ENCODE measurements at places on chromosomes 5 and 9.

DNA sequence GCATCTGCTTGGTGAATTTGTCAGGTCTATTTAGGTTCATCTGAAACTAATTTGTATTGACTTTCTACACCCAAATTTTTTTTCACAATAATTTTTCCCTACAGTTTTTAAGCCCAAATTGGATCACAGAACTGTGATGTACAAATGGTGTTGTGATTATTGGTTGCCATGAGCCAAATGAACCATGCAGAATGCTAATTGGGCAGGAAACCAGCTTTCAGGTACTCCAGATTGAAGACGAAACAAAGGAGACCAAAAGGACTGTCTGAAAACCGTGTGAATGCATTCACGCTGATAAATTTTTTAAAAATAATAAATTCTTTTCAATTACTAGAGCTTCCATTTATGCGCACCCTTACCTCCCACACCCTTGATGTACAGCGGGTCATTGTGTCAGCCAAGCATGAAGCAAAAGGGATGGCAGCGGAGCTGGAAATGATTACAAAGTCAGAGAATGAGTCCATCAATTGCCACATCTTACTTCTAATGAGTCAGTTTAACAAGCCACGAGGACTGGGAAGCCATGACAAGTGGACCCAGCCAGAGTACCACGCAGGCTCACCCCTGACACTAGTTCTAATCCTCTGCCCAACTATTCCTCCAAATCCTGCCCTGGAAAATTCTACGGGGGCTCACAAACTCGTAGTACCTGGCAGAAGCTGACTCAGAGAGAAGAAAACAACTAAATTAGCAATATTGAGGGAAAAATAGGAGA is 66.5 kb downstream of the SEMA6A start:
- no peak for DNase-seq

DNA sequence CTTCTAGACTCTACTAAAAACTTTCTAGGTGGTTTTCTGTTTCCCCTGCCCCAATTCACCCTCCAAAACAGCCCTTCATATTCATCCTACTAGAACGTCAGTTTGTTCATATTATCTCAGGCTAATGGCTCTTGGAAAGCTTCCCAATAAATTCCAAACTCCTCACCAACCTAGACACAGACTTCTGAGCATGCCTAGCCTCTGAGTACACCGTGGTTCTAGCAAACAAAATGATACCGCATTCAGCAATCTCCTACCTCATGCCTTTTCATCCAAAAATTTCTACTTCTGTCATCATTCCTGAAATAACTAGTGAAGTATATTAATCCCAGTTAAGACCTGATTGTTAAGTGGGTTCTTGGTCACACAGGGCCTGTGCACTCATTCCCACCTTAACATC is 46.5 kb upstream of the NR5A1 start:
- no peak for DNase-seq

DNA sequence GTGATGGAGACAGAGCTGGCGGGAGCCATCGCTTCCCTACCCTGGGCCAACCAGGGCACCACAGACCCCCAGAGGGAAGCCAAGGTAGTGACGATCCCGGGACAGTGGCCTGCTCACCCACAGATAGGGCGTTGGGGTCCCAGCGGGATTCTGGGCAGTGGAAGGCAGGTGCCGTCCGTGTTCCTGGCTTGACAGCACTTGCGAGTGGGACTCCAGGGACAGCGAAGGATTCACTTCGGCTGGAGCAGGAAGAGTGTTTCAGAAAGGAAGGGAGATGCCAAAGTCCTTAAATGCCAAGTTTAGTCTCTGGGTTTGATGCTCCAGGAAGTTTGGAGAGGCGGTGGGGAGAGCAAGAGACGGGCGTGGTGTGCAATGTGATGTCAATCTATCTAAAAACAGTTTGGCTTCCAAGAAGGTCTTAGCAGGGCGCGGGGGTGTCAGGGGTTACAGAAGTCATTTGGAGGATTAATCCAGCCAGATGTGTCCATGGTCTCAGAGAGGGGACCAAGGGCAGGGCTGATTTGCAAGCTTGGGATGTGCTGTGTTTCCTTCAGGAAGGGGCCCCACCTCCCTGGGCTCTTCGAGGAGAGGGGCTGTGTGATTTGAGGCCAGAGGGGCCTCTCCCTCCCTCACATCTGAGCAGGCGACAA is 74.9 kb downstream of the NTNG2 start:
- no peak for DNase-seq

DNA sequence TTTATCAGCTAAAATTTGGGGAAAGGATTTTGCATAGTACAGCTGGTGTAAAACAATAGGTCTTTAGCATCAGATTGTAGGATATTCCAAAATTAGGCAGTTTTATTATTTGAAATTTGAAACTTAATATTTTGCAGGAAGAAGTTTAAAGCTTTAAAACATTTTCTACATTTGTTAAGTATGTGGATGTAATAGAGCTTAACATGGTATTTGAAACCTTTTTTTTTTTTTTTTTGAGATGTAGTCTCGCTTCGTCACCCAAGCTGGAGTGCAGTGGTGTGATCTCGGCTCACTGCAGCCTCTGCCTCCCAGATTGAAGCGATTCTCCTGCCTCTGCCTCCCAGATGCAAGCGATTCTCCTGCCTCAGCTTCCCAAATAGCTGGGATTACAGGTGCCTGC is 2.9 kb downstream of the DENND4C start:
- DNase-seq, result no peak
